ENCODE measurements at places on chromosomes 12 and 14.

DNA sequence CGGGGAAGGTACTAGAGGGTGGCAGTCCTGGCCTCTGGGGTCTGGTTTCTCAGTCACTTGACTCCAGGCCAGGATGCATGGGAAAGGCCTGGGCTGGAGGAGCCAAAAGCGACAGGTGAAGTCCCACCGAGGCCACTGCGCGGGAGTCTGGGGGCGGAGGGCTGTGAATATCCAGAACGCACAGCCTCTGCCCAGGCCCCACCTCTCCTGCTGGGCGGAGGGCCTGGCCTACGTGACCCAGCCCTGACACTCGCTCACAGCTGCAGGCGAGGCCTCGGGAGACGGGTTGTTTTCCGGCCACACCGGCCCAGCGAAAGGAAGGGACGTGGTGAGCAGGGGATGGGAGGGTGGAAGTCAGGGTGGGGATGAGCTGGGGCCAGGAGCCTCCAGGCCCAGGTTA lies 91.2 kb downstream of the RFLNA start:
- DNase-seq: no peak

DNA sequence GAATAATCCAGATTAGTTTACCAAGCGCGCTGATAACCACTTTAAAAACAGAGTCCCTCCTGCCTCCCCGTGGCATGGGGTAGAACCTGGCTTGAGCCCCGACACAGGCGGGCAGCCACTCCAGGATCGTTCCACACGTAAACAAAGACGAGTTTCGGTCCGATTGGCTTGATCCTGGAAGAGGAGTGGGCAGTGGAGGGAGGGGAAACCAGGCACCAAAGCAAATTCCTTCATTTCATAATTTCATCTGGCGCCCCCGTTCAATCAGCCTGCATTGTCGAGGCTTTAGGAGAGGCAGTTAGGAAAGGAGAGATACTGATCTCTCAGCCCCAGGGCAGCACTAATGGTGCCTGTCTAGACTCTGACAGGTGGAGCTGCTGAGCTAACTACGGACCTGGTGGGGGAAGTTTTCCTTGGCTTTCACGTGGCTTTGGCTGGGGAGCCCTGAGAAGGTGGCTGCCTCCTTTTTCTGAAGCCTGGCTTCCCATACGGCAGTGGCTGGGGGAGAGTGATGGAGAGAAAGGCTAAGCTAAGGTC lies 751 bp upstream of the GPRC5A start:
- DNase-seq: peak; percentile 47

- DNase-seq: no peak
These were observed 138.0 kb upstream of the IGF1 start for GRCh38 chr12:102618197-102618877.

GRCh38 chr14:25252793-25253192 lies 202.8 kb upstream of the STXBP6 start:
- DNase-seq: no peak
